Osteoblast (primary cell): ENCODE measurements at places on chromosomes 11 and 22. TPM values are rescaled to one million over a fixed set of nuclear protein-coding genes. Genes with fewer than 3 reads are reported as not detected.

The RFPL2 gene
- not detected in 2 replicates for total RNA-seq

The KRTAP5-10 gene
- total RNA-seq, result 0.36 TPM in 1 of 2 replicates, not detected in the other

The PDGFD gene
- total RNA-seq, result 4.7 and 15.6 TPM in 2 replicates

The C11orf65 gene
- 1.1 and 1.5 TPM in 2 replicates for total RNA-seq

The EMID1 gene
- under 0.01 and 0.29 TPM in 2 replicates for total RNA-seq

The DLG2 gene
- total RNA-seq, result 3.3 and 3.8 TPM in 2 replicates

The CTSD gene
- 491 and 519 TPM in 2 replicates for total RNA-seq

The RASGRP2 gene
- 0.29 TPM in 1 of 2 replicates, not detected in the other for total RNA-seq

The FOSL1 gene
- total RNA-seq, result 13.0 and 13.8 TPM in 2 replicates
